ENCODE measurements at places on chromosomes 7 and 10. TPM values are rescaled to one million over a fixed set of nuclear protein-coding genes. Genes with fewer than 3 reads are reported as not detected.

LIPN gene
- total RNA-seq: not detected

CREB3L2 gene
- total RNA-seq: 39.6 TPM

CLEC5A gene
- total RNA-seq: 1.0 TPM

CLDN3 gene
- not detected for total RNA-seq

EVX1 gene
- total RNA-seq: not detected

NUDT13 gene
- total RNA-seq: 1.5 TPM

TMEM273 gene
- total RNA-seq: 14.3 TPM

All from right atrium auricular region (tissue), 2 donors.